ENCODE measurements at places on chromosomes 1 and 21.

GRCh38 chr1:204316164-204316563 lies 43.6 kb downstream of the PLEKHA6 start:
- no peak for DNase-seq

GRCh38 chr1:248838357-248839167 lies 538 bp downstream of the ZNF672 start:
- DNase-seq: peak; percentile 72

- no peak for DNase-seq
Measured at GRCh38 chr1:208741296-208741695, 497.1 kb upstream of the PLXNA2 start.

- no peak for DNase-seq
Measured at GRCh38 chr21:41808094-41808493, 41.2 kb upstream of the RIPK4 start.

- no peak for DNase-seq
Measured at GRCh38 chr21:27475363-27475955, 508.6 kb upstream of the ADAMTS5 start.

GRCh38 chr21:45069711-45070110 lies 4.7 kb upstream of the ADARB1 start:
- DNase-seq: no peak

DNA sequence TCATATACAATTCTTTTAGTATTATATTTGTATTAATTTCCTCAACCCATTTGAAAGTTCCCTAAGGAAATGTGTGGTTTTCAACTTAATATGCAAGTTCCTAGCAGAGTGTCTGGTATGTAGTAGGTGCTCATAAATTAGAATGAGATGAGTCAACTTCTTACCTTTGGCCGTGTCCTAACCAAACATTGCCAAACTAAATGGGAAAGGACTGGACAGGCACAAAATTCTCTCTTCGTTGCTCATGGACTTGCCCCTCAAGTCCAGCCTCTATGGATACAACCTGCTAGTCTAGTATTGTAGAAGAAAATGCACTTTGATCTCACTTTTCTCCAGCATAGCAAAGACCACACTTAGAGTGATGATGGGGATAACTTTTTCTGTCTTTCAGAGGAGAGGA lies 11.6 kb upstream of the MRPS14 start:
- DNase-seq: no peak

DNA sequence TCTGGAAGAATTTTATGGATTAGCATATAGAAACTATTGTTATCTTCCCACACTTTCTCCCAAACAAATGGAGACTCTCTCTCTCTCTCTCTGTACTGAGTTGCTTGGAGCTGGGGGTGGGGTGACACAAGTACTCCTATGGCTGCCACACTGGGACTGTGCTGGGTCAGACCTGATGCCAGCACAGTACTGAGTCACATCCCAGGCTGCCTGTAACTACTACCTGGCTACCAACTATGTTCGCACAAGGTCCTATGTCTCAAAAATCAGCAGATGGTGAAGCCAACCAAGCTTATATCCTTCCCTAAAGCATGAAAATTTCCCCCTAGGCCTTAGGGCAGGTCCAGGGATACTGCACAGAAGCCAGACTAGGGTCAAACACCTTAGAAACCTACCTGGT lies 66.6 kb downstream of the FAF1 start:
- DNase-seq: no peak

GRCh38 chr1:2204415-2205190 lies 10.0 kb upstream of the FAAP20 start:
- DNase-seq: no peak

DNA sequence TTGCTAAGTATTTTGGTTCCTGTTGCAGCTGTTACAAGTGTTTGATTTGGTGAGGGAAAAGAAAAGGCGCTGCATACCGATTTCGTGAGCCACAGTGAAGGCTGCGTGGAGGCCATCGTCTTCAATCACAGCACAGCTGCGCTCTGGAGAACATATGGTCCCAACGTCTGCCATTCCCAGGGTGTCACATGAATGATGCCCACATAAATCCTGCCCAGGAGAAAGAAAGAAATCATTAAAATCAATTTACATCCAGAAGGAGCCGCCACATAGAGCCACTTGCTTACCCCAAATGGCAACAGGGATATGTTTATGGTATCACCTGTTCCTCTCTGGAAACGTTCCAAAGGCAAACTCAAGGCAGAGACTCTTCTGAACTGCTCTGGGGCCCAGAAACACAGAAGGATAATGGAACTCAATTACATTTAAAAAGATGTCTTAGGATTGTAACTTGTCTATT lies 12.2 kb downstream of the ADAMTS5 start:
- DNase-seq: no peak

DNA sequence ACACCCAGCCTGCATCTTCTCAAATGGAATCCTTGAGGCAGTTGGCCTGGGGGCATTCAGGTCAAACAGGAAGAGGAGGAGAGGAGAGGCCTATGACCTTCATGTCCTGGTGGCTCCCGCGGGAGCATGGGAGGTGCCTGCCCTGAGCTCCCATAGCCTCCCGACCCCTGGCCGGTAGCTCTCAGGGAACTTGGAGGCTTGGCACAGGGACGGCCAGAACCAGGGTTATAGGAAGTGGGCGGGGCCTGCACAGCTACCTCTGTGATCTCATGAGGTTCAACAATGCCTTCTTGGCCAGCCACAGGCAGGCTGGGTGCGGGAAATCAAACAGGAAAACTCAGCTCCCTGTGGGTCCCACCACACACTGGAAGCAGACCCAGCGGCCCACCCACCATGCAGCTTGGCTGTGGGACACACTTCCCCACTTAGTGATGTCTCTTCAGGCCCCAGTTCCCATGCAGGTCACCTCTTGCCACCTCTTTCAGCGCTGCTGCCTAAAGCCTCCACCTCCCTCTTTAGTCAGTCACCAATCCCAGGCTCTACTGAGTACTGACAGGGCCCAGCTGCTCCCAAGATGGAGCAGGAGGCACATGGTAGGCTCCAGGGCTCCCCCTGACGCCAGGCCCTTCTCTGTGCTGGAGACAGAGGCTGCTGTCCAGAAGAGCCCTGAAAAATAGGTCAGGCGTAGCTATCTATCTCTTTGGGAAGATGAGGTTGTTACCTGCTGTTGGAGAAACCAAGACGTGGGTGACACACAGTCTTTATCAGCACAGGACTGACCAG lies at the start of gene SLFNL1:
TSS of gene SLFNL1 (minus strand) at position 200 of the 783 bp plus-strand sequence. CDS start 1,065 bp downstream, outside the sequence.
- no peak for DNase-seq

DNA sequence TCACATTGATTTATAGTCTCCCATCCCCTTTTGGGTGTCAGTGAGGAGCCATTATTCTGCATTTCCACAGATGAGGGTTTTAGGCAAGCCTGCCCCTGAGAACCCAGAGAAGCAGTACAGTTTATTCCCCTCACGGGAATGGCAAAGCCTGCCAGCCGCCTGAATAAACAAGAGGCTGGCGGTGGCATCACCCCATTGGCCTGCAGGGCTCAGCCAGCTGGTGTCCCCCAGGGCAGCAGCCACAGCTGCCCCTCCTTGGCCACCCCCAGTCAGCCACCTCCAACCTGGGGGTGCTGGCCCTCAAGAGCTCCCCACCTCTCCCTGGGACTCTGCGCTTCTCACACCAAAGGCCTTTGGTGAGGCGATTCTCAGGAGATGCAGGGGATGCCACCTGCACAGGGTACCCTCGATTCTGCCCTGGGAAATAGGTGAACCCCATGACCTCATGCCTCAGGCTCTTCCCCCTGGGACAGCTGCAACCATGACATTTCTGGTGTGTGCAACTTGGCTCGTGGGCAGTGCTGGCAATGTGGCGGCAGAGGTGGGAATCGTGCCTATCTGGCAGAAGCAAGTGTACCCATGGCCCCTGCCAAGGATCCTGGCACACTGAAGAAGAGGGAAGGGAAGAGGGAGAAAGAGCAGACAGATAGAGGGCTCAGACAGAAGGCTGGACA lies 14.0 kb downstream of the OLFML2B start:
- no peak for DNase-seq

- no peak for DNase-seq
Measured at GRCh38 chr1:46181343-46182260, 5.3 kb upstream of the P3R3URF start.

Measured in effector memory CD4-positive, alpha-beta T cell (primary cell).